GM18507 (cell line): ENCODE measurements at places on chromosomes 11 and 22.

DNA sequence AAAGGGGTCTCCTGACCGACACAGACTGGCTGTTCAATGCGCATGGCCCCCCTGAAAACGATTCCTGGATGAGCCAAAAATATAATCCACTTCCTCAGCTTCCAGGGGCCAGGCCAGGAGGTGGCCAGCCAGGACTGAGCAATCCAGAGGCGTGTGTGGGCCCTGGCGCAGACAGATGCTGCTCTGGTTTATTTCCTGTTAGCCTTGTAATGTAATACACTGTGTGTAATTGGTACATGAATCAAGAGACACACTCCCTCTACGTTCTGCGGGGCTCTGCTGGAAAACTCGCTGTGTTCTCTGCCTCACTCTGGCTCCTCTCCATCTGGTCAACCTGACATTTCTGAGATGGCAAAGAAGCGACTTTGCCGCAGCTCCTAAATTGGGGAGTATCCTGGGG is 26.3 kb upstream of the ISX start:
- DNase-seq: no peak

DNA sequence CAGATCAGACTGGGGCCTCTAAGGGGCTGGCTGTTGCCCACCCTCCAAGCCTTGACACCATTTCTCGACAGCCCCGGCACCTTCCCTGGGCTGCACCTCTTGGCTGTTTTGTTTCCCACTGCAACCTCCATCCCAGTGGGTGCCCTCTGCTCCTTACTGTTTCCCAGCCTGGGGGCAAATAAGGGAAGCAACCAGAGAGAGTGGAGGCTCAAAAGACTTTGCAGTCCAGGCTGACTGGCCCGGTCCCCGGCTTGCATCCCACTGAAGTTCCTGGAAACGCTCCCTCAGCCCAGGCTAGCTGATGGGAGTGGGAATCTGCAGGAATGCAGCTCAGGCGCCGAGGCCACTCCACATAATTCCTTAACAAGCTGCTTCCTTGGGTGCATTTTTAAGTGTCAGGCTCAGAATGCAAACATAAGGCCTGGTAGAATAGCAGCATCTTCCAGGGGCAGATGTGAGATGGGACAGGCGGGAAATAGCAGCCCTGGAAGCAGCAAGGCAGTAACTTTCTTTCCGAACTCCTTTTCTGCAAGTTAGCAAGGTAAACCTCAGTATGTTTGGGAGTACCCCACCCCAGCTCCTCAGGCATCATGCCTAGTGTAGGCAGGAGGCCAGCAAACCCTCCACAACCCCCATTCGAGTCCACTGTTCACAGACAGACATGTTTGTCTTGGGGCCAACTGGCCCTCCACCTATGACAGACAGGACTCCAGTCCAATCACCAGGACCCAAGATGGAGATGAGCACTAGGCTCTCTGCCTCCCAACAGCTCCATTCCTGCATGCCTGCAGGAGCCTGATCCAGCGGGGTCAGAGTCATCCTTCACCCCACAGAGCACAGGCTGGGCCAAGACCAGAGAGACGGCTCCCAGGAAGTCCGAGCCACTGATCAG is 39.3 kb downstream of the RPL27A start:
- DNase-seq: no peak

DNA sequence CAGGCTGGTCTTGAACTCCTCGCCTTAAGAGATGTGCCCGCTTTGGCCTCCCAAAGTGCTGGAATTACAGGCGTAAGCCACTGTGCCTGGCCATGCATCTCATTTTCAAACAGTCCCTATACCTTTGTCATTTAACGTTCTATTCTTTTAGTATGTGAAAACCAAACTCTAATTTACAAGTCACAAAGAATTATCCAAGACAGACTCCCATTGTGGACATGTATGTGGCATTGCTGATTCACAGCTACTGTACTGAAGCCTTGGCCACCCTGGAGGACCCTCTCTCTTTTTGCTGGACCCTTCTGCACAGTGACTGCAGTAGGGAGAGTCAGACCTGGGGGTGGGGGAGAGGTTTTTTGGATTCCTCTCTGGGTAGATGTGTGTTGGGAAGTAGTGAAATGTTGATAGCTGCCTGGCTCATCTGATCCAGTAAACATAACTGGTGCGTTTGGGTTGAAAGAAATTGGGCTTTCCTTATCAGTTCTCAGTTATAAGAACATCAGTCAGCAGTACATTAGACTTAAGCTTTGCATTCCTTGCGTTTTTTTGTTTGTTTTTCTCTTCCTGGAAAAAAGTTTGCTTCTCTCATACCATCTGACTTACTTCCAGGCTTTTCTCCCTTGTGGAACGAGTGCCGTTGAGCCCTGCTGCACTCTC is 65.9 kb downstream of the MED15 start:
- no peak for DNase-seq

DNA sequence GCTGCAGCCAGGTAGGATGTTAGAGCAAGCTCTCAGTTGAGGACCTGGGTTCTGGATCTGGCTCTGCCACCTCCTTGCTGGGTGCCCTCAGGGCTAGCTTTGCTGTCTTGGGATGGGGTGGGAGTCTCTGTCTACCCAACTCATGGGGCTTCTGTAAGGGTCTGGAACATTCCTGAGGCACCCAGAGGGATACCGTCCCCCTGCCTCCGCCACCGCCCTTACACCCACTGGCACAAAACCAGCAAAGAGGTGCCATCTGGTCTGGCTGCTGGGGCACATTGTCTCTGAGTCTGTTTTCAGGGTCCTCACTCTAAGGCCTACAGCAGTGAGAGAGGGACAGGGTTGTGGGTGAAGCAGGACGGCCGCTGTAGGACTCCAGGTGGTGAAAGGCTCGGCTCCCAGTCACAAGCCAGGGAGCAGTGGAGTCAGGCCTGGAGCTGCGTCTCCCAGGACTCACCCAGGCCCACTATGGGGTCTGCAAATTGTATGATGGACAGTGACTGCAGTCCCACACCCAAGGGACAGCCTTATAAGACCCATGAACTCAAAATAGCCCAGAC is 84.9 kb downstream of the MORC2 start:
- DNase-seq: no peak

DNA sequence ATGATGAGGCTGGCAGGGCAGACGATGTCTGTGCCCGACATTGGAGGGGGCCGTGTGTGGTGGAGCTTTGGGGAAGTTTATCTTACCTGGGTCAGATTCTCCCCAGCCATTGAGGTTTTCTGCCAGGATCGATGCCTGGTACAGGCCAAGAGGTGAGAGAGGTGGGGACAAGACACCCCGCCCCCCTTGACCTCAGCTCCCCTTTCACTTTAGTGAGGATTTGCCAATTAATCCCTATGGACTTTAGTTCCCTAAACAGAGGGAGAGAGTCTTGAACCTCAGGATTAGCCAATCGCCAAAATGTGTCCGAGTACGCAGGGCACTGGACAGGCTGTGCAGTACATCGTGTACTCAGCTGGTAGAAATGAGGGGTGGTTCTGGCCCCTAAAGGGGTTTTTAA is 541 bp downstream of the HORMAD2 start:
- DNase-seq: no peak

DNA sequence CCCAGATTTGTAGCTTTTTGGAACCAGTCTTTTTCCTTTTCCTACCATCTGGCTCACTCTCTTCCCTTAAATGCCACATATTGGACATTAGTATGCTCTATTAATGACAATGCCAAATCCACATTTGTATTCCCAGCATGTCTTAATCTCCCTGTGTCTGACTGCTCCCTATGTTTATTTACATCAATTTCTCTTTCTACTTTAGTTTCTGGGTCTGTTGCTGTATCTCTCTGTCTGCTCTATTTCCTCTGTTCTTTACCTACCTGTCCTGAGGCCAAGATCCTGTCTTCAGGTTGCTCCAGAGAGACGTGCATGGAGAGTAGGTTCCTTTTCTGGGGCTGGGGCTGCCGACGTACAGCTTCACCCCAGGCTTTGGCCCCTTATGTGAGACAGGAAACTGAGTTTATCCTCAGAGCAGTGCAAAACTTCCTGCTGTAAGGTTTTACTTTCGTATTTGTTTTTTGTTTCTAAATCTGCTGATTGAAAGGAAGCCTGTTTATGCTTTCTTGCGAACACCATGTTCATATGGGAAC is 25.6 kb downstream of the OR2AG2 start:
- peak; percentile 28 for DNase-seq

GRCh38 chr11:27795955-27796861 is 96.0 kb upstream of the BDNF start:
- DNase-seq: no peak

- no peak for DNase-seq
Observed at GRCh38 chr22:44183287-44183588, 2.5 kb downstream of the PARVG start.

GRCh38 chr11:96200243-96200642 is 142.8 kb downstream of the MAML2 start:
- DNase-seq: no peak

DNA sequence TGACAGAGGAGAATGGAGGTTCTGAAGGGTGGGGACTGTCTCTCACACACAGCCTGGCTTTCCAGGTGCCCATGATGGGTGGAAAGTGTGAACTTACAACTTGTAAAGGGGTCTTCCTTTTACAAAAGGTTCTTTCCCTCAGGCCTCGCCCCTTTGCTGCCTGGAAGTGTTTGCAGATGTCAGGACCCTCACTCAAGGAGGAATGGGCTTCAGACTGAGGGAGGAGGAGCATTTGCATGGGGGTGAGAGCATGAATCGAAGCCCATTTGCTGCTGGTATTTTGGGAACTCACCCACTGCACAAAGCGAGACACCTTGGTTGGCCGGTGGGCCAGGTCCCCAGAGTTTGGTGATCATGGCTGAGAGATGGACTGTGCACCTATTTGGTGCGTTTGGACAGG is 25.1 kb downstream of the MPPED1 start:
- DNase-seq: no peak

DNA sequence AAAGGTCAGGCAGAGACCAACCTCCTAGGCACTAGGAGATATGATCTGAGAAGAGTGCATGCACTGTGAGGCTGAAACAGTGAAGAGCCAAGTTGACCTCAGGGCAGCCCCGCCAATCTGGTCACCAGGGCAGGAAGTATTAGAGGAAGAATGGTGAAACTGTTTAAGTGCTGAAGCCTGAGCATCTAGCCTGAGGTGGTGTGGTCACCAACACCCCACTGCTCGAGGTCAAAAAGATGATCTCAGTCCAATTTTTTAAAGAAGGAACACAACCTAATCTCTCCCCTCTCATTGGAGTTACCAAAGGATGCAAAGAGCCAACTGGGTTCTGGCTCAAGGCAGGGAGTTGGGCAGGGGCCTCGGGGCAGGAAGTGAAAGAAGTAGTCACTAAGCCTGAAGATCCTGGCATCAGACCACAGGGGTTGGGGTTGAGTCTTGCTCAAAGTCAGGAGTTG is 4.0 kb downstream of the APBB1 start:
- DNase-seq: no peak

DNA sequence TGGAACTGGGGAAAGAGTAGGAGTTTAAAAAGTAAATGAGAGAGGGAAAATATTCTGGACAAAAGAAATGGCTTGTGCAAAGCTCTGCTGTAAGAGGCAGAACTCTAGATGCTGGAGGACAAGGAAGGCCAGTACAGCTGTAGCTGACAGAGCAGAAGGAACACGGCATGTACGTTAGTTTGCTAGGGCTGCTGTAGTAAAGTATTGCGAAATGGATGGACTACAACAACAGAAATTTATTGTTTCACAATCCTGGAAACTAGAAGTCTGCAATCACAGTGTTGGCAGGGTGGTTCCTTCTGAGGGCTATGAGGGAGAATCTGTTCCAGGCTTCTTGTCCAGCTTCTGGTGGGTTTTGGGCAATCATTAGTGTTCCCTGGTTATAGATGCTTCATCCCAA is 454.4 kb downstream of the NTM start:
- DNase-seq: no peak

DNA sequence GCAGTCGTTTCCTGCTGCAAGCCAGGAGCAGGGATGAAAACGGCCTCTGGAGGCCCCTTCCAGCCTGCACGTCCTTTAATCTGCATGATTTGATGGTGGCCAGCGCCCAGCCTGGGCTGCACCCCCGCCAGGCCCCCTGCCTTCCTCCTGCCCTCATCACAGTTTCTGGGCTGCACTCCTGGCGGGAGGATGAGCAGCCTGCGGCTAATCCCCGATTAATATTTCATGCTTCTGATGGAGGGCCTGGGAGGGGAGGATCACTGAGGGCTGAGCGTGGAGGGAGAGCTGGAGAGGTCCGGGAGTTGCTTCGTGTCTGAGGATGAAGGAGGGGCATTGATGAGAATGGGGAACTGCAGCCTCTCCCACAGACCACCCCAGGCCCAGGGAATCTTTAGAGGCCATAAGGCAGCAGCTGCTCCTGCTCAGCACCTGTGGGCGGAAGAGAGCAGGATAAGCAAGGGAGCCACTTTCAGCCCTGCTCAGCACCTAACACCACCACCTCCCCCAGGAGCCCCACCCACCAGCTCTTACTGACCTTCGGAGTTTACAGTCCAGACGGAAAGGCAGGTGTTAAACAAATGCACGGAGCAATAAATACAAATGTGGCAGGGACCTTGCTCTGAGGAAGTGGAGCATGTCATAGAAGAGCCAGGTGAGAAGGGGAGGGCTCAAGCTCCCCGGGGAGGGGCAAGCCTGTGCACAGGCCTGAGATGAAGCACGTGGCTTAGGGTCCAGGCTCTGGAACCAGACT is 135.0 kb upstream of the NECTIN1 start:
- DNase-seq: no peak

GRCh38 chr22:39303892-39304671 is 15.3 kb downstream of the RPL3 start:
- DNase-seq: no peak

DNA sequence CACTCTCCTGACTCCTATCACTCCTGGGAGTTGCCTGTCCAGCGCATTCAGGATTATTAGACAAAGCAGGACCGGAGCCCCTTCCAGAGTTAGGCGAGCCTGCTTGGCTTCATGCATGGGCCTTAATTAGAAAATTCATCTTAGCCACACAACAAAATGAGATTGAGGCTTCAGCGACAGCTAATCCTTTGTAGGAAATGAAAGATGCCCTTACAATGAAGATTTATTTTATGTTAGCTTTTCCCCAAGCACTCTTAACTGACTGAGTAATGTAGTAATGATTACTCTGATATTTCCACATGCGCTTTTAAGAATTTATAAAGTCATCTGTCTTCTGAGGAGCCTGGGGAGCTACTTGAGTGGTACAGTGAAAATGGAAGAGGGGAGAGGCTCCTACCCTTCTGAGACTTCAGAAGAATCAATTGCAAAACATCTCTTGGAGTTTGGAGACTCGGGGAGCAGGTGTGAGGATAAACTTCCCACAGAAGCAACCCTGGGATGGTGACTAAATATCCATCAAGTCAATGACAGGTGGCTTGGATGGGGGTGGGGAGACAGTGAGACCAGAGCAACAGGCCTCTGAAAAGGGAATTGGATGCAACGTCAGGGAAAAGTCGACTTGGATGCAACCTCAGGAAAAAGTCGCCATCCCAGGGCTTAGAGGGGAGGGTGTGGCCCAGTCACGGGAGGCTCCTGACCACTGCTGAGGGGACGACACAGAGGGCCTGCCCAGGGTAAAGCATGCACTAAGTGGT is 434.5 kb upstream of the B3GAT1 start:
- no peak for DNase-seq

GRCh38 chr11:47967577-47968525 is 12.5 kb upstream of the PTPRJ start:
- no peak for DNase-seq

DNA sequence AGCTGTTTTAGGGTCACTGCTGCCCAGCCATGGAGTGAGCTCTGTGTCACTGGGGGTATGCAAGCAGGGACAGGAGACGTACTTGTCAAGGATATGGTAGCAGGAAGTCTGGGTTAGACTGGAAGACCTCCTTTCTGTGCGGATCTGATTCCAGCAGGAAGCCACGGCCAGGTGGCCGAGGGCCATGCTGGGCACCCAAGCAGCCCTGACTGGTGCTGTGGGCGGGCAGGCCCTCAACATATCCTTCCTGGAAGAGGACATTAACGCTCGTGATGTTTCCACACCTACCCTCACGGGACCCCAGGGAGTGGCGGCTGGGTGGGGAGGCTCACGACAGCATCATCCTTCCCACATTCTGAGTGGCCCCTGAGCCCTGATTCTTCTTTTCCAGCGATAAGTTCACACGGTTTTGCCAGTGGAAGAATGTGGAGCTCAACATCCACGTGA is 8.7 kb upstream of the ANKRD13D start:
- DNase-seq: no peak
